Fibroblast of skin of right biceps (primary cell): ENCODE measurements at places on chromosomes 1 and 21.

DNA sequence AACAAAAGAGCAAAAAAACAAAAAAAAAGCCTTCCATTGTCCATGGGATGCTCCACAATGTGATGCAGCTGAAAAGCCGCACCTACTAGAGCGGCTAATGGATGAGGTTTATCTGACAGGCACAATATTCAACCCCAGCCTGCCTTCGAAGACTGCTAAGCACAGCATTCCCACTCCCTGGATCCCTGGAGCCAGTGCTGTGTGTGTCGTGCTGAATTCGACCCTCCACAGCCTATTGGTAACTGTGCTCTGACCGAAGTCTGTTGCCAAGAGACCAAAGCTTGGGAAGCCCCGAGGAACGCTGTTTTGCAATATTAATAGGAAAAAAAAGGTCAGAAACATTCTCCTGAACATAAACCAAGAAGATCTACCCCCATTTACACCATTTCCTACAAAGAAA lies 57.2 kb upstream of the PUM1 start:
- DNase-seq: no peak

DNA sequence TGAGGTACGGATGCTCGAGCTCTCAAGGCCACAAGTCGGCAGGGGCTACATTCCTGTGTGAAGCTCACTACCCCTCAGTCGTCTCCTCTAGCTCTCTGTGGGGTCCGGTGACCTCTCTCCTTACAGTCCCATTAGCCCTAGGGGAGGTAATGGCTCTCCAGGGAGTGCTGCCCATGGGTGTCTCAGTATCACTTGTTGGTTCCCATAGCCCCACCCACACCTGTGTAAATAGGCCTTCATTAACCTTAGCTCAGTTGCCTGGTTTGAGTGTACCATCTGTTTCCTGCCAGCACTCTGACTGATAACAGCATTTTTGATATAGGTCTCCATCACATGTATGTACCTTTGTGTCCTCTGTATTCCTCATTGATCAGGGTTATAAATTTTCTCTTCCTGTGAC lies 133.2 kb upstream of the KCNJ15 start:
- DNase-seq: no peak

DNA sequence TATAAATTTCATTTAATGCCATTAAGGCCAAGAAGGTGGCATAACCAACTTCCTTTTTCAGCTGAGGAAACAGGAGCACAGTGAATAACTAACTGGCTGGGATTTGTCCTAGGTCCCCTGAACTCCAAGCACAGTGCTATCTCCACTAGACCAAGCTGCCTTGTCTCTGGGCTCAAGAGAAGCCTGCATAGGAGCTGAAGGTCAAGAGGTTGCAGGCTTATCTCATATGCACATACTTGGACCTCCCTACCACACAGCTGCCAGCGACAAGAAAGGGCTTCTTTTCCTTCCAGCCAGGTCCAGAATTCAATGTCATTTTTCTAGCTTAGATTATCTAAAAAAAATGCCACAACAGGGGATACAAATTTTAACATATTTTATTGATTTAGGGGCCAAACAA lies 27.1 kb downstream of the AK2 start:
- no peak for DNase-seq

- DNase-seq: peak; percentile 99
These were observed 95.4 kb upstream of the USP24 start for GRCh38 chr1:55310505-55310971.

- peak; percentile 91 for DNase-seq
These were observed 52.4 kb upstream of the USP1 start for GRCh38 chr1:62384276-62385005.

DNA sequence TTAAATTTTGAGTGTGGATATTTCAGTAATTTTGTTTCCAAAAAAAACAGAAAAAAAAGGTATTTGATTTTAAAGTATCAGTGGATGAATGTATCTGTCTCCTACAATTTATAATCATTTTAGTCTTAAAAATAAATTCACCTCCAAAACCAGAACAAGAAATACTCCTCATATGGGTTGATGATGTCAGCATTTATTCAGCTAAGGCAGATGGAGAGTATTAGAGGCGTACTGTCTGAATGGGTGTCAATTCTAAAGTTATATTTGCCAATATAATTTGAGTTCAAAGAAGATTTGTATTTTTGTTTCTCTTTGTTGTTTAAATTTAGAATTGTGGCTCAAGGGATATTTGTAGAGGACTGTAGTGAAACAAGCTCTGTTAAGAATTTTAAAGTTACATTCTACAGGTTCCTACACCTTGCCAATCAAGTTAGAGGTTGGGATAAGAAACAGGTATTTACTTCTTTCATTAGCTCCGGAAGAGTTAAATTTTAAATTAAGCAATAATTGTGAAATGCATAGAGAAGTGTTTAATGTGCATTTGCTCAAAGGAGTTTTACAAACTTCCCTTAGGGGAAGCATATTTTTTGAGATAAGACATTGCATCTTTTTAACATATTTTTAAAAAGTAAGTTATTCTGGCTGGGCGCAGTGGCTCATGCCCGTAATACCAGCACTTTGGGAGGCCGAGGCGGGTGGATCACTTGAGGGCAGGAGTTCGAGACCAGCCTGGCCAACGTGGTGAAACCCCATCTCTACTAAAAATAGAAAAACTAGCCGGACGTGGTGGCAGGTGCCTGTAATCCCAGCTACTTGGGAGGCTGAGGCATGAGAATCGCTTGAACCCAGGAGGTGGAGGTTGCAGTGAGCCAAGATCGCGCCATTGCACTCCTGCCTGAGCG lies 1.2 kb downstream of the PLA2G4A start:
- no peak for DNase-seq

- no peak for DNase-seq
These were observed 247.3 kb downstream of the FOXD2 start for GRCh38 chr1:47684964-47685762.

- DNase-seq: no peak
These were observed 29.4 kb upstream of the EPS8L3 start for GRCh38 chr1:109793089-109793485.

DNA sequence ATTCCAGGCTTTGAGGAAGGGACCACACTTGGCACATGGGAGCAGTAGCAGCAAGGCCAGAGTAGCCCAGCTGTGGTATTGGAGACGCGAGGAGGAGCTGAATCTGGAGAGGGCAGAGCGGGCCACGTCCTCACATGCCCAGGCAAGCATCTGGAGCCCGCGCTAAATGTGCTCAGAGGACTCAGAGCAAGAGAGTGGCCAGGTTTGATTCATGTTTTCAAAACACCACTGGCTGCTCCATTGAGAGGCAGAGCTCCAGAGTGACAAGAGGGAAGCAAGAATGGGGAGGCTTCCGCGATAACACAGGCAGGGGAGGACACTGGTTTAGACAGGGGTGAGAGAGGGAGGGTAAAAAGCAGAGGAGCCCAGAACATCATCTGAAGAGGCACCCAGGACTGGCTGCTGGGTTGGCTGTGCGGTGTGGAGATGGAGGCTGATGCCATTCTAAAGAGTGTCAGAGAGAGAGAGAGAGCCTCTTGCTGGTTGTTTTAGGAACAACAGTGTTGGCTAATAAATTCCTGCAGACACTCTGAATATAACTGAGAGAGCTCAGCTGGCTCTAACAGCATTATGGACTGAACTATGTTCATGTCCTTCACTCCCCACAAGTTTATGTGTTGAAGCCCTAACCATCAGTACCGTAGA lies 32.3 kb downstream of the RCAN1 start:
- DNase-seq: peak; percentile 75
